ENCODE measurements at places on chromosomes 2 and 18.

- DNase-seq = no peak
Observed at GRCh38 chr2:151189125-151189524, 72.5 kb downstream of the RBM43 start.

DNA sequence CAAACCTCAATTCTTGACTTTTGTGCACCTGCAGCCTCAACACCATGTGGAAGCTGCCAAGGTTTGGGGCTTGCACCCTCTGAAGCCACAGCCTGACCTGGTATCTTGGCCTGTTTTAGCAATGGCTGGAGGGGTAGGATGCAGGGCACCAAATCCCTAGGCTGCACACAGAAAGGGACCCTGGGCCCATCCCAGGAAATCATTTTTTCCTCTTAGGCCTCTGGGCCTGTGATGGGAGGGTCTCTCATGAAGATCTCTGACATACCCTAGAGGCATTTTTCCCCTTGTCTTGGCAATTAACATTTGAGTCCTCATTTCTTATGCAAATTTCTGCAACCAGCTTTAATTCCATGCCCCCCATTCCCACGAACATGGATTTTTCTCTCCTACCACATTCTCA, 10.2 kb downstream of the IL18R1 start:
- no peak for DNase-seq

DNA sequence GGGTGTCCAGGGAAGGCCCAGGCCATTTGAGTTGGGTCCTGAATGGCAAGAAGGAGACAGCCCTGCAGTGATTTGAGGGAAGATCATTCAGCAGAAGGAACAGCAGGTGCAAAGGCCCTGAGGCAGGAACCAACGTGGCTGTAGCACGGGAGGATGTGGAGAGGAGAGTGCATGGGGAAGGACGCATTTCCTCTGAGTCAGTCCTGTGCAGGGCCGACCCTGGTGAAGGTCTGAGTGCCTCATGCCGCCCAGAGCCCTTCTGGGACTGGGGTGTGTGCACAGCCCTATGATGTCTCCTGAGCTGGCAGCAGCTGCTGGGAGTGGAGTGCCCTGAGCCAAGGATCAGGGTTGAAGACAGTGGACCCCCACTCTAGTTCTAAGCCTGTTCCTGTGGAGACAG, 17.9 kb upstream of the ARHGEF4 start:
- no peak for DNase-seq

DNA sequence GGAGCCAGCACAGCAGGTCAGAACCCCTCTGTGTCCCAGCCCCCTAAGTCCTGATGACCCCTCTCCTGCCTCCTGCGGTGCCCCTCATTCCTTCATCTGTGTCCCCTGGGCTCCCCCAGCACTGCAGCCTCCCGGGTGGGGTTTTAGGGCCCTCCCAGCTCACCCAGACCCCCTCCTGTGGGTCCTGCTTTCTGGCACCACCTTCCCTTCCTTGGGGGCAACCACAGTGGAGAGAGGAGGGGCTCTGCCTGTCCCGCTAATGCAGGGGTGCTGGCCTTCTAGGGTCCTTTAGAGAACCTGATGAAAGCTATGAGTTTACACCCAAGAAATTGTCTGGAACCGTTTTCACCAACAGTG, 42.7 kb upstream of the ALPP start:
- no peak for DNase-seq

- DNase-seq = no peak
Observed at GRCh38 chr18:5787936-5788335, 107.4 kb downstream of the TMEM200C start.

GRCh38 chr2:211077216-211077767, 520.9 kb downstream of the CPS1 start:
- DNase-seq = no peak

GRCh38 chr2:105325389-105325963, 4.1 kb downstream of the TGFBRAP1 start:
- DNase-seq = no peak

GRCh38 chr2:211364911-211365310, 808.5 kb downstream of the CPS1 start:
- no peak for DNase-seq

DNA sequence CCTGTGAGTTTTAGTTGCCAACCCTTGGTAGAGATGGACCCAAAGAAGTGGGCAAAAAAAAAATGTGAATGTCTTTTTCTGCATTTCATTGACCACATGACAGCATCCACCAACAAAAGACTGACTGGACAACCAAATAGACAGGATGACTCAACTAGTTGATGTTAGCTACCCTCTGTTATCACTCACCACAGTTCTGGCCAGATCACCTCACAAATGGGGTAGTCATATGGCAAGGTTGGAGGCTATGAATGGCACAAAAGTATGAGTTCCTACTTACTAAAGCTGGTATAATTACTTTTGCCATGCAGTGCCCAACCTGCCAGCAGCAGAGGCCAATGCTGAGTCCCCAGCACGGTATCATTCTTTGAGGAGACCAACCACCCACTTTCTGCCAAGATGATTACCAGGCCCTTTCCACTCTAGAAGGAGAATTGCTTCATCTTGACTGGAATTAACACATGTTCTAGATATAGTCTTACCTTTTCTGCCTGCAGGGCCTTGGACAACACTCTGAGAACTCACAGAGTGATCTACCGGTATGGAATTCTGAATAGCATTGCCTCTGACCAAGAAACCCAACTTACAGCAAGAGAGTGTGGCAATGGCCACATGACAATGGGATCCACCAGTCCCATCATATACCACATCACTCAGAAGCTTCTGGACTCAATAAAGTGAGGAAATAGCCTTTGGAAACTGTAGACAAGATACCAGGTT, 20.1 kb upstream of the TCF7L1 start:
- DNase-seq = no peak

DNA sequence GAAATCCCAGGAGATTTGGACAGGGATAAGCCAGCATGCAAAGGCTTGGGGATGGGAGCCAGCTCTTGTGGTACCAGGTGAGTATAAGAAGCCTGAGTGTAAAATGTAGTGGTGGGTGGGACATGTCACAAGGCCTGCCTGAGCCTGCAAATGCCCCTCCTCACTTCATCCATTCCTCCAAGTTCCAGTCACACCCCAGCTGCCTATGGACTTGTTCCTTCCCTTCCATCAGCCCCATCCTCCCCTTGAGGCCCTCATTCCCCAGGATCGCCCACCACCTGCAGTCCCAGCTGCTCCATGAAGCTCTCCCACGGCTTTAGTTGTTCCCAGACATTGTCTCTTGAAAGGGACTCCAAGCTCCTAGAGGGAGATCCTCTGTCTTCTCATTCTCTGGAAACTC, 81.5 kb downstream of the MARCO start:
- no peak for DNase-seq

DNA sequence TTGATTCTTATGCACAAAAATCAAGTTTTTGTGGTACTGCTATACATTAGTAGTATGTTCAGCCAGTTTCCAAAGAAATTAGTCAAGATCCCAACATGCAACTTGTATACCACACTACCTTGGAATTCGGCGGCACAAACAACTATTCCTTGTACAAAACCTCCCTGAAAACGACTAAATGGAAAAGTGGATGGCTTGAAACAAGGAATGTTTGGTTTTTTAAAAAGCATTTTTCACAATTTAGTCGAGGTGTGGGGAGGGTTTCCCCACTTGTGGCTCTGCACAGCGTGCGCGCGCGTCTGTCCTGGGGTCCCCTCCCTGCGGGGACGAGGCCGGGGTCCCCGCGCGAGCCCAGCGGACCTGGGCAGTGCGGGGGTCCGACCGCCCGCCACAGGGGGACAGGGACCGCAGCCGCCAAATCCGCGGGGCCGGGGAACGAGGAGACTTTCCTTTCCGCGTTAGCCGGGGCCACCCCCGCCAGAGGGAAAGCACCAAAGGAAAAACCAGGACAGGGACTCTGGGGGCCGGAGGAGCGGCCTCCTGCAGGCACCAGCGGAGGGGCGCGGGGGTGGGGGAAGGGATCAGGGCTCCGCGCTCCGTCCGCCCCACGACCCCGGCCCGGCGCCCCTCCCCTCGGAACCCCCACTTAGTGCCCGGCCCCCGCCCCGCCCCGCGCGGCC, 534 bp upstream of the SOCS6 start:
- DNase-seq = no peak

Measured in activated T-helper 1 cell treated with anti-CD3 and anti-CD28 coated beads, Interleukin-12 subunit alpha, Interleukin-12 subunit beta, Interleukin-2, Interleukin-4 antibody, amounts not matched to agents 30 ng/mL and 10 ng/mL and 1 ng/mL, durations not matched to agents 14 hours and 24 hours and 36 hours (primary cell).